ENCODE measurements at places on chromosomes 12 and 14. TPM values are rescaled to one million over a fixed set of nuclear protein-coding genes. Genes with fewer than 3 reads are reported as not detected.

KRT6C gene
- not detected for total RNA-seq

- H3K27me3 ChIP-seq = no peaks in the 10 kb centered on the region
- DNase-seq = no peak
- H3K36me3 ChIP-seq = no peaks in the 10 kb centered on the region
- no peak overlapping the region for H3K4me3 ChIP-seq
Measured at GRCh38 chr12:3022411-3022810, 54.8 kb upstream of the TSPAN9 start.

DNA sequence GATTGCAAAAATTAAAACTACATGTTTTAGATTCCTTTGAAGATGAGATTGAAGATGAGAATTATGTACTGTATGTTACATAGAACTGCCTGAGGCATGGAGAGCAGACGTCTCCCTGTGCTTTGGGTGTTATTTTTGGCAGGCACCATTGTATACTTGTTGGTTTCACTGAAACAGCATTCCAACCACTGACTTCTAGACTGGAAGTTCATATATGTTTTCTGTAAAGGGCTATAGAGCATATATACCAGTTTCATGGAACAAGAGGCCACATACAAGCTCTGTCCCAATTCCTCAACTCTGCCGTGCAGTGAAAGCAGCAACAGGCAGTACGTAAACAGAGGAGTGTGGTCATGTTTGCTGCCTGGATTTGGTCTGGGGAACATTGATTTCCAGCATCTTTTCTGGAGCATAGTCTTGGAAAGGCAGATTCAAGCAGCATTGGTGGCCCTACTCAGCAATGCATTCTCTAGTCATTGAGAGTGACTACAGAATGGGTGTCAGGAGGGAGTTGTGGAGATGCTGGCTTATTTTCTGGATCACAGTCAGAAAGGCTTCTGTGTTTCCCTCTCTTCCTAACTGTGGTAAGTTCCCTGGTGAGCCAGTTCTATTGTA, 57.6 kb upstream of the CNTN1 start:
- no peak overlapping the region for H3K4me3 ChIP-seq
- no peak overlapping the region for H3K27ac ChIP-seq
- no peaks in the 10 kb centered on the region for H3K27me3 ChIP-seq
- no peak for DNase-seq

DNA sequence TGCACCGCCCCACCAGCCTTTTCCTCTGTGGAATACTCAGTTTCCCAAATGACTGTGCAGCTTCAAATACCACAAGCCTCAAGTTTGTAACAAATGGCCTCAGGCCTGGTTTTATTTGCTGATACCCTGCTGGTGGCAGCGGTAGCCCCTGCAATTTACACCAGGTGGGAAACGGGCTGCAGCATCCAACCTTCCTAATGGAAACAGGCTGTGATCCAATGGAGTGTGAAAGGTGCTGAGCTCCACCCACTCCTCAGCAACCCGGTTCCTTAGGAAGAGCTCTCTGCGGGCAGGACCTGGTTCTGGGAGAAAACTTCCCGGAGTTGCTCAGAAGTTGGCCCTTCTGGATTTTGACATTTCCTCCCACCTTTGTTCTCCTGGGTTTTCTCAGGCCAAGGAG, 41.7 kb upstream of the LTA4H start:
- H3K4me3 ChIP-seq = no peak overlapping the region
- H3K27me3 ChIP-seq = no peaks in the 10 kb centered on the region
- no peak overlapping the region for H3K27ac ChIP-seq
- no peaks in the 10 kb centered on the region for H3K36me3 ChIP-seq
- no peaks in the 10 kb centered on the region for H3K4me1 ChIP-seq

DNA sequence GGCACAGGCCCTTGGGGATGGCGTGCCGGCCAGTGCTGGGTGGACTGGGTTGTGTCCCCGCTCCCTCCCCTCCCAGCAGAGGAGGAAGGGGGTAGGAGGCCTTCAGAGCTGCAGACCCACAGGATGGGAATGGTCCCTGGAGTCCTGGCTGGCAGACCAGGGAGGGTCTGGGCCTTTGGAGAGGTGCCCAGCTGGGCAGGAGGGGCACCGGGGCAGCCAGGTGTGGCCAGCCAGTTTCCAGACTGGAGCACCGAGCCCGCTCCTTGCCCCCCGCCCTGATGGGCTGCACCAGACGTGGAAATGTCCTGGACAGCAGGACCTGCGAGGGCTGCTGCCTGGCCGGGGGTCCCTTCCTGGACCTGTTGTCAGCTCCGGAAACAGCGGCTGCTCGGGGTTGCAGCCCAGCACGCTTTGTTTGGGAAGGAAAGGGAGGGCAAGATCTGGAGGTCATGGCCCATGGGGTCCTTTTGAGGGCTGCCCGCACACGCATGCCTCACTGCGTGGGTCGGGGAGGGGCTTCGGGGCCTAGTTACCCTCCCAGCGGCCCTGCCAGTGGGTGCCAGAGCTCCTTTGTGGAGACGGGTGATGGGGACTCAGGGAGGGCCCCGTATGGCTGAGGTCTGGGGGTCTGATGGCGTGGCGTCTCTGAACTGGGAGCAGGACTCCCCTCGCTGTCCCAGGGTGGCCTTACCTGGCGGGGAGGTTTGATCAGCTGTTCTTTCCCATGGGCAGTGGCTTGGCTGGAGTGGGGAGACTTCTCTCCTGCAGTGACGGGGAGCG, 9.1 kb downstream of the KIF26A start:
- H3K4me3 ChIP-seq = no peak overlapping the region
- peak; percentile 49 for DNase-seq
- H3K4me1 ChIP-seq = peaks cover 22% of the 10 kb centered on the region
- no peaks in the 10 kb centered on the region for H3K36me3 ChIP-seq
- H3K27ac ChIP-seq = peak overlapping the region; percentile 8

E2F7 gene
- 0.20 TPM for total RNA-seq

GRCh38 chr14:72008666-72009065, 76.4 kb downstream of the RGS6 start:
- H3K36me3 ChIP-seq = no peaks in the 10 kb centered on the region
- no peak for DNase-seq
- H3K27ac ChIP-seq = no peak overlapping the region
- no peaks in the 10 kb centered on the region for H3K27me3 ChIP-seq
- no peaks in the 10 kb centered on the region for H3K4me1 ChIP-seq

DNA sequence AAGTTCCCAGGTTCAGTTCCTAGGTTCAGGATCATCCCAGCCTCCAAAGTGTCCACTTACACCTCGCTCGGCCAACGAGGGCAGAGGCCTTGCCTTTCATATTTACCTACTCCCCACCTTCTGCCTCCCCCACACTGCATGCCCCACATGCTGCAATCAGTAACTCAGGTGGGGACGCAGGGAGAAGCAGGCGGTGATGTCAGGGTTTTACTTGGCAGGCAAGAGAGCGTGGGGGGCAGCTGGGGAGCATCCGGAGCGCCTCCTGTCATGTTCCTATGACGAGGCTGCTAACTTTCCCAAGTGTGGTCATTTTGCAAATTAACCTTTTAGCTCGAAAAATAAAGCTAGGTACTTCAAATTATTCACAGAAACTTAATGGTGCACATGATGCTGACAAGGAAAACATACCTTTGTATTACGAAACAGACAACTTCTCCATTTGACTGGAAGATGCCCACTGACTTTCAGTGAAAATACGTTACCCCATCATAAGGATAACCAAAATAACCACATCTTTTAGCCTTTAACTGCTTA, 53.8 kb downstream of the SETD3 start:
- DNase-seq = no peak
- H3K36me3 ChIP-seq = no peaks in the 10 kb centered on the region
- no peak overlapping the region for H3K27ac ChIP-seq
- H3K27me3 ChIP-seq = no peaks in the 10 kb centered on the region

DNA sequence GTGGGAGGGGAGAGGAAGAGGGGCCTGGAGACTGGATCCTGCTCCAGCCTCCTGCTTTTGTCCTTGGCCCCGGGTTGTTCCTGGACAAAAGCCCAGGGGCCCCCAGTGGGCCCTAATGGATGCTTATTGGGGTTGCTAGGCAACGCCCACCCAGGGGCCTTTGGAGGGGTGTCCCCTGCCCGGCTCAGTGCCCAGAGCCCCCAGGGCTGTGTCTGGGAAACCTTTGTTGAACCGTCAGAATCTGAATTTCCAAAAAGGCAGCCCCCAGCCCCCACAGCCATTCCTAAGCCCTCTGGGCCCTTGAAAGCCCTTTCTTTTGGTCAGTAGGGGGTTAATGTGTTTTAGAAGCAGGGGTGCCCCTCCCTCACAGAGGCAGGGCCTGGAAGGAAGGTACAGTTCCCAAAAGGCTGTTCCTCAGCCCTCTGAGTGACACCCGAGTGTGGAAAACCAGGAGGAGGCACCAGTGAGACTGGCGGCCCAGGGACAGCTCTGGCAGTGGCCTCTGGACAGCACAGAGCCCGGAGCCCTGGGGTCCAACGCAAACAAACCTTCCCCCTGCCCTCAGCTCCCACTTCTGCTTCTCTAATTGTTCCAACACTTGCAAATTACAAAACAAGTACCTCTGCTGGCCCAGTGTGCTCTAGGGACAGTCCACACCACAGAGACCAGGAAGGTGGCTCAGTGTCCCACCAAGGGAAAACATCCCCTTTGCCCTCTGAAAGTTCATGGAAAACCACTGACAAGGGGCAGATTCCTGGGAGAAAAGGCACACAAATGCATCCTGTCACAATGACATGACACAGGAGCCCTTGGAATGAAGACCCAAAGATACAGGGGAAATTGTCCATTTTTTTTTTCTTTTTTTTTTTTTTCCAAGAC, 19.4 kb downstream of the HHIPL1 start:
- H3K4me1 ChIP-seq = no peaks in the 10 kb centered on the region
- no peaks in the 10 kb centered on the region for H3K27me3 ChIP-seq
- no peak overlapping the region for H3K4me3 ChIP-seq
- no peak overlapping the region for H3K27ac ChIP-seq
- no peaks in the 10 kb centered on the region for H3K36me3 ChIP-seq

NGB gene
- 0.13 TPM for total RNA-seq

DNA sequence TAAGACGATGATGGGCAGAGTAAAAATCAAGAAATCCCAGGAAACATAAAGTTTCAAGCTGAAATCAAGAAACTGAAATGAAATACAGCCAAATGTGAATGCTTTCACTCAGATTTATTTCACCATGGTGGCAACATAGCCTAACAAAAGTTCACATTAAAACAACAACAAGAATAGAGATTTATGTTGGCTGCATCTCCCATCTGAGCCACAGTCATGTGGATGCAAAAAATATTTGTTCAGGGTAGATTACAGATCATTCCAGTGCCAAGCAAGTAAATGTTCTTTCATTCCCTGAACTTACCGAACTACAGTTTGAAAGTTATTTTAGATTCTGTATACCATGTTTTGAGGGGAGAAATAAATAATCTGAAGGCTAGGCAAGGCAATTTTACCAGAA, 159.9 kb upstream of the TMTC1 start:
- no peaks in the 10 kb centered on the region for H3K36me3 ChIP-seq
- no peaks in the 10 kb centered on the region for H3K27me3 ChIP-seq
- H3K4me1 ChIP-seq = no peaks in the 10 kb centered on the region
- H3K27ac ChIP-seq = no peak overlapping the region

PRH2 gene
- not detected for total RNA-seq

DNA sequence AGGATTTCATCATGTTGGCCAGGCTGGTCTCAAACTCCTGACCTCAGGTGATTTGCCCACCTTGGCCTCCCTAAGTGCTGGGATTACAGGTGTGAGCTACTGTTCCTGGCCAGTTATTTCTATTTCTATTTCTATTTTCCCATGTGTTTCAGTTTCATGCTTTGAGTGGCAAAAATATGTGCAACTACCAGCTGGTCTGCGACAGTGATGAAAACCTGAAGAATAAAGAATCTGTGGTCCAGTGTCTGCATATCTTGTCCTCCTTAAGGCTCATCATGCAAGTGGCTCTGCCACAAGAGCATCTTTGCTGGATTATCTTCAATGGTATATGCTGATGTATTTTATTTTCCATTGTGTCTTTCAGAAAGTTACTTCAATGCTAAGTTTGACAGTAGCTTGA, 17.4 kb downstream of the CFAP54 start:
- H3K36me3 ChIP-seq = no peaks in the 10 kb centered on the region
- H3K27ac ChIP-seq = no peak overlapping the region
- no peak for DNase-seq
- no peaks in the 10 kb centered on the region for H3K4me1 ChIP-seq
- no peaks in the 10 kb centered on the region for H3K27me3 ChIP-seq

DNA sequence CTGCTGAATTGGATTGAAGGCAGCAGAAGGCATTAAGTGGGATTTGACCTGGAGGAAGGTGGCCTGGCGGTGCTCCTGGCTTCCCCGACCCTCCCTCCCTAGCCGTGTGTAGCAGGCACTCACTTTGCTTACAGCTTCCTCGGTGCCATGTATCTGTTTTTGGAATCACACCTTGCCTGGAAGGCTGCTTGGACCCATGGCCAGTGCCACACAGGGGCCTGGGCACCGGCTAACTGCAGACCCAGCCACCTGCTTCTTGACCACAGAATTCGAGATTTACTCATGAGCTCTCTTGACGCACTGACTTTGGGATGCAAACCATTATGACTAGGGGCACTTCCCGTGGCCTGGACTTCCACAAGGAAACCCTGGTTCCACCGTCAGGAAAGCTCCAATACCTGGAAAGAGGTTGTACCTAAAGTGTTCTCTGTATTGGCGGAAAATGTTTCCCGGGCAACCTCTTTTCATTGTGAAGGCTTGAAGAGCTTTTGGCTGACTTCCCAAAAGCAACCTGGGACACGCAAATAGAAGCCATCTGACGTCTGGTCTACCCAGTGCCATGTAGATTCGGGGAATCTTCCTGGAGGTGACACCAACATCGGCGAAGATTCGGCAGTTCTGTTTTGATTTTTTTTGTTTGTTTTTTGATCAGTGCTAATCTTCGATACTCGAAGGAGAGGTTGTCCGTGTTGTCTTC, 125.6 kb upstream of the RTL1 start:
- H3K27ac ChIP-seq = no peak overlapping the region
- H3K4me3 ChIP-seq = no peak overlapping the region
- no peaks in the 10 kb centered on the region for H3K4me1 ChIP-seq
- no peak for DNase-seq
- H3K36me3 ChIP-seq = no peaks in the 10 kb centered on the region

DNA sequence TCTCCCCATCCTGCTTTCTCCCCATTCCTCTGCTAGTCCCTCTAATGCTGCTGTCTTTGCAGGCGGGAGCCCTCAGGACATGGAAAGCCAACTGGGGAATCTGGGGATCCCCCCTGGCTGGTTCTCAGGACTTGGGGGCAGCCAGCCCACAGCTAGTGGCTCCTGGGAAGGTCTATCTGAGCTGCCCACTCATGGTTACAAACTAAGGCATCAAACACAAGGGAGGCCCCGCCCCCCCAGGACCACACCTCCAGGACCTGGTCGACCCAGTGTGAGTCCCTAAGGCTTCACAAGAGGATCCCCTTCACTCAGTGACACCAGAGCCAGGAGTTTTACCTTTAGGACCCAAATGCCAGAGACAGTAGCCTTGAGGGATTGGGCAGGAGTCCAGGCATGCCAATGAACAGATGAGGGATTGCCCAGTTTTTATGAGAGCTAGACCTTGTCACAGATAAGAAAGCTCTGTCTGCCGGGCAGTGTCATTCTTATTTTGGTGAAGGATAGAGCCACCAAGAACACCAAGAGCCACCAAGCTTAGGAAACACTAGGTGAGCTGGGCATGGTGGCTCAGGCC, 8.0 kb upstream of the CPNE6 start:
- no peak overlapping the region for H3K27ac ChIP-seq
- DNase-seq = peak; percentile 9
- H3K27me3 ChIP-seq = no peaks in the 10 kb centered on the region
- no peaks in the 10 kb centered on the region for H3K36me3 ChIP-seq
- H3K4me3 ChIP-seq = no peak overlapping the region
- peaks cover 13% of the 10 kb centered on the region for H3K4me1 ChIP-seq

POU6F1 gene
- total RNA-seq = 7.2 TPM
